Progenitor cell of endocrine pancreas (in vitro differentiated cells): ENCODE measurements at places on chromosomes 2 and 18.

GRCh38 chr2:25221579-25221978 is 53.2 kb upstream of the POMC start:
- no peak for DNase-seq

- DNase-seq, result no peak
These were observed 451.8 kb downstream of the TGIF1 start for GRCh38 chr18:3901811-3902210.

- no peak for DNase-seq
These were observed 62.6 kb upstream of the CTLA4 start for GRCh38 chr2:203804764-203805485.

- DNase-seq, result no peak
These were observed 50.3 kb downstream of the ARL4C start for GRCh38 chr2:234446404-234447076.
